ENCODE measurements at places on chromosomes 2 and 18.

GRCh38 chr2:212811036-212811805 is 272.6 kb upstream of the ERBB4 start:
- peak; percentile 55 for DNase-seq

DNA sequence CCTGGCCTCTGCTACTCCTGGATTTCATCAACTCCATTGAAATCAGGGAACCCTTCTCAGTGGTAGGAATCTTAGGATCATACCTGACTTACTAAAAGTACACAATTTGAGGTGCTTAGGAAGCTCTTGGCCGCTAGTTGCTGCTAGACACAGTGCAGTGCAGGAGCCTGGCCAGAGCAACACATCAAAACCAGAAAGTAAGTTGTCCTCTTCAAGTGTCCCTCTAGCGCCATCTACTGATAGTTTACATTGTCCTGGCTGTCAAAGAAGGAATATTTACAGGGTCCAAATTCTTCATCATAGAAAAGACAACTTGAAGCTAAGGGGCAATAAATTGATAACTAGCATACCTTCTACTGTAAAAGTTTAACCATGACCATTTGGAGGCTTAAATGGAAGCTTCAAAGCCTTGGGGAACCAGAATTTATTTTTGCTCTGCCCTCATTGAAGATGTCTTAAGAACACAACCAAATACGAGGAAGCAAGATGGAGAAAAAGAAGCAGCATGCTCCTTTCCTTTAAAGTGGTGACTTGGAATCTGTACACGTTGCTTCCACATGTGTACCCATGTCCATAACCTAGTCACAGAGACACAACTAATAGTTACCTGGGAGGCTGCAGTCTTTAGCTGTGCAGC is 889.1 kb upstream of the GCFC2 start:
- DNase-seq = peak; percentile 87

GRCh38 chr2:37037771-37038170 is 46.4 kb downstream of the HEATR5B start:
- no peak for DNase-seq

DNA sequence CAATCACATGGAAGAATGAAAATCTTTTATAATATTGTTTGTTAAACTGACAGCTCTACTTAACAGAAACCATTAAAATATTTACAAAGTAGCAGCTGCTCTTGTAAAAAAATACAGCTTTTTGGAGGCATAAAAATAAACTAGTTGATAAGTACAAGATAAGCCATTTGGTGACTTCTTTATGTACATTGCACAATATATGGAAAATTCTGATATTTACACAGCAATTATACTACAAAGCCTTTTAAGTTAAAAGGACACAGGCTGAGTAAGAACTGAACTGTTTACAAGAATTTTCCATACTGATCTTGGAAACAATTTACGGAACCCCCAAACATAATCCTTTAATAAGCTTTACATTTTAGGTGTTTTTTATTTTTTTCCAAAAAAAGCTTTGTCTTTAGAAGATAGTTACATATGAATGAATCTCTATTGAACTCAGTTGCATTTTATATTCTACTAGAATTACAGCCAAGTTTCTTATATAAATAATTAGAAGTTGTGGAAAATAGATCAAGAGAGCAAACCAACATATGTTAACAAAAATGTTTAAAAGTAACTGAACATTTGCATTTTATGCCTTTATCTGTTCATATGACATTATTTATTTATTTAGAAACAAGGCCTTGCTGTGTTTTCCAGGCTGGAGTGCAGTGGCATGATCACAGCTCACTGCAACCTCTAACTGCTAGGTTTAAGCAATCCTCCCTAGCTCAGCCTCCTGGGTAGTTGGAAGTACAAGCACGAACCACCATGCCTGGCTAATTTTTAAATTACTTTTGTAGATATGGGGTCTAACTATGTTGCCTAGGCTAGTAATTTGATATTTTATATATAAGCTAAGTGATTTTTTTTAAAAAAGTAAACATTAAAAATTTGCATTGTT is 142.5 kb downstream of the OTX1 start:
- DNase-seq = no peak

- no peak for DNase-seq
Measured at GRCh38 chr2:71389384-71390072, 57.9 kb downstream of the ZNF638 start.

DNA sequence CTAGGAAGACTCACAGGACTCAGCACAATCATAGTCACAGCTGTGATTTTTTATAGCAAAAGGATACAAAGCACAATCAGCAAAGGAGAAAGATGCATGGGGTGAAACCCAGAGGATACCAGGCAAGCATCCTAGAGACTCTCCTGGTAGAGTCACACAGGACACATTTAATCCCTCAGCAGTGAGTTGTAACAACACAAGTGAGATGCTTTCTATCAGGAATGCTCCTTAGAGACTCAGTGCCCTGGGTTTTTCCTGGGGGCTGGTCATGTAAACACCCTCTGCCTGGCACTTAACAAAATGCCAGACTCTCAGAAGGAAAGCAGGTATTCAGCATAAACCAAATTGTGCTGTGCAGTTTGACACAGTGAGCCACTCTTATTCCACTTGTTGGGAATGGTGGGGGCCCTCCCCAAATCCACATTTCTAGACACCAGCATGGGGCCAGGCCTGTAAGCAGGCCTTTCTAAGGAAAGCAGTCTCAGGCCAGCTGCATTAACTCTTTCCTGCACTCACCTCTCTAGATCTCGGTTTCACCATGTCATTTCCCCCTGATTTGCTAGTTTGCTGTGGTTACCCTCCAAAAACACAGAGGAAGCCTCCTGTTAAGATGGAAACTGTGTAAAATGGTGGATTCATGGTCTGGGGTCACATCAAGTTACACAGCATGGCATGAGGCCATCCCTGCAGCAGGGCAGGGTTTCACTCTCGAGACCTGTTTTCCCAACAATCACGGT is 16.9 kb upstream of the RNU4ATAC start:
- no peak for DNase-seq

DNA sequence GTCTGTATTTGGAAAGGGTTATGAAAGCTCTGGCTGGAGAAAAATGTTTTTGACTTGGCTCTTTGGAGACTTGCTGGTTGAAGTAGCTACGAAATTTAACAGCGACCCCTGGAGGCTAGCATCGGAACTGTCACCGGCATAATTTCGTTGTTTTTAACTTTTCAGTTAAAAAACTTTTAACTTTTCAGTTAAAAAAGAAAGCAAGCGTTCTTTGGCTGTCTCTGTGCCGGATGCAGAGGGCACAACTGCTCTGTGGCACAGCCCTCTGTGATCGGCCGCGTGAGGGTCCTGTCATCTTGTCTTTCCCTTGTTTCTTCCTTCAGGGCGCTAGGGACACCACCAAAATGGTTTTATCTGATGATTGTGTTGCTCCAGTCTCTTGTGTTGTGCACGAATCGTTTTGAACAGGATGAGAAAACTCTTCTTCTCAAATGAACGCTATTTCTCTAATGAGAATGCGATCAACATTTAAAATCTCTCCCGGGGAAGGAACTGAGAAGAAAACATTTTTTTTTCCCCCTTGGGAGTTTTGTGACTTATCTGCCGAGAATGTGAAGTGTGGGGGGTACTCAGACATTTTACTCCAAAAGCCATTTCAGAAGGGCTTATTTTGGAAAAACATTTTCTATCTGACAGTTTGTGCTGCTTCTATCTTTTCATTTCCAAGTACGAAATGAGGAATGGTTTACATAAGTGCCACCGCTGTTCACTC is 57.1 kb downstream of the ADCYAP1 start:
- peak; percentile 62 for DNase-seq

GRCh38 chr18:76479351-76480238 is 15.4 kb downstream of the ZNF516 start:
- DNase-seq = no peak

GRCh38 chr18:3552305-3552704 is 102.3 kb downstream of the TGIF1 start:
- no peak for DNase-seq

DNA sequence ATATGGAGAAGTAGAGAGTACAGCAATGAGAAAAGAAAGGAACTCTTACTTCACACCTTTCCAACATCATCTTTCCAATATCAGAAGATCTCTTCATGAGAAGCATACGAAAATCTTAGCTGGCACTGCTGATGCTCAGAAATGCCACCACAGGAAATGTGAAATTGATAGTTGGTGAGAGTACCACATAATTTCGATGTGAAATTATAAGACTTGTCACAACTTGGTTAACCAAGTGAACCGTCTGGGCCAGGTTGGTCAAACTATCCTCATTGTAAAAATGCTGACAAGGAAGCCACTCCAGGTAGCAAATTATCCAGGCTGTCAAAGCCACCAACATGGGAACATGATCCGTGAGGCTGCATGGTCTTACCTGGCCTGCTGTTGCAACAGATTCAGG is 66.5 kb downstream of the EPG5 start:
- DNase-seq = no peak

DNA sequence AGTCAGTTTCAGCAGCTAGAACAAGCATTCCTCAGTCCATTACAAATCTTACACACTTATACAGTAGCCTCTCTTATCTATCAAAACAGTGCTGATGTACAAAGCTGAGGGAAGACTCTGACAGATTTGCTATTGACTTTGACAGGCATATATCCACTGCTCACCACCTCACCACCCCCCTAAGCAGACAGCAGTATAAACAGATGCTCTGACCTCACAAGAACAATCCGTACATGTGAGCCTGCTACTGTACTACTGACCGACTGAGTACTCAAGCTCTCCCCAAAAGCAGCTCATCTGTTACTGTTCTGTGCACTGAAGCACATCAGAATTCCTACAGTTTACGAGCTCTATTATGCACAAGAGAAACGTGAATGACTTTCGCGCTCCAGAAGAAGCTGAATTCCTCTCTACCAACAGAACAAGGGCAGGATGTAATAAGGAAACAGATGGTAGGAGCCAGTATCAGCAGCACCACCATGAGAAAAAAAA is 95.6 kb upstream of the PDE1A start:
- no peak for DNase-seq

- no peak for DNase-seq
Measured at GRCh38 chr2:120424274-120424796, 78.4 kb downstream of the INHBB start.

- no peak for DNase-seq
Measured at GRCh38 chr2:174815526-174815925, 51.3 kb upstream of the CHRNA1 start.

DNA sequence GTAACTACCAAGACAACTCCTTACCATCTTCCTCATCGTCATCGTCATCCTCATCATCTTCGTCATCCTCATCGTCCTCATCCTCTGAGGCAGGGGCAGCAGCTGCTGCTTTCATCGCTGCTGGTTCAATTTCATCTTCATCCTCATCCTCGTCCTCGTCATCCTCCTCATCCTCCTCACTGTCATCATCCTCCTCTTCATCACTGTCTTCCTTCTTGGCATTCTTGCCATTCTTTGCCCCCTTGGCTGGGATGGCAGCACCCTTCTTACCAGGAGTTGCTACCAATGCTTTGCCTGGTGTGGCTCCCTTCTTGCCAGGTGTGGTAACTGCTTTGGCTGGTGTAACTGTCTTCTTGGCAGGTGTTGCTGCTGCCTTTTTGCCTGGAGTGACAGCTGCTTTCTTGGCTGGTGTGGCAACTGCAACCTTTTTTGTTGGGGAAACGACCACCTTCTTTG is 2.7 kb downstream of the NCL start:
- DNase-seq = no peak

- peak; percentile 97 for DNase-seq
Measured at GRCh38 chr2:70161069-70161534, 29.7 kb downstream of the C2orf42 start.

GRCh38 chr2:153235516-153235915 is 243.0 kb downstream of the RPRM start:
- DNase-seq = no peak

- no peak for DNase-seq
Measured at GRCh38 chr2:217206016-217206725, 346.3 kb upstream of the TNP1 start.

DNA sequence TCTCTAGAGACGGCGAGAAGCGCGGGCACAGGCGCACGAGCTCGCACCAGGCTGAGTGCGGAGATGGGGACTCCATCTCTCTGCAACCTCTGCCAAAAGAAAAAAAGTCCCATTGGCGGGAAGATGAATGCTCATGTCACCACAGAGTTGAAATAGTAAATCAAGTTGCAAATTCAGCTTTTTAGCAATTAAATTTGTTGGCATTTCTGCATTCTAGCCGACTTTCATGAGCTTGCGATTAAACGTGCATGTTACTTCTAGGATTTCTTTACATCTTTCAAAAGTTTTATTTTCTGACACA is 588 bp downstream of the CHAC2 start:
- DNase-seq = peak; percentile 72

DNA sequence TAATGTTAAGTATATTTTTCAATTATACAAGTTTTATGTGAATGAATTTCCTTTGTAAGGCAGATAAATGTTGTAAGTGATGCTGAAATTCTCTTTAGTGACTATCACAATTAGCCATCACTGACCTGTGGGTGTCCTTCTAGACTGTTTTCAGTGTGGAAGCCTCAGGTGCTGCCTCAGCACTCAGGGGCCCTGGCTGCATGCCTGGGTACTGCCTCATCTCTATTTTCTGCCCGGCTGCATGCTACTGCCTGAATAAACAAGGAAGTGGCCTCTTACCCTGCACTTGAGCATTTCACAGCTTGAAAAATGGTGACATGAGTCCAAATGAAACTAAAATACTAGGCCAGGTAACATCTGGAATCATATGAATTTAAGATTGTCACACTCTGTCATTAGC is 787.6 kb upstream of the SALL3 start:
- DNase-seq = peak; percentile 96

DNA sequence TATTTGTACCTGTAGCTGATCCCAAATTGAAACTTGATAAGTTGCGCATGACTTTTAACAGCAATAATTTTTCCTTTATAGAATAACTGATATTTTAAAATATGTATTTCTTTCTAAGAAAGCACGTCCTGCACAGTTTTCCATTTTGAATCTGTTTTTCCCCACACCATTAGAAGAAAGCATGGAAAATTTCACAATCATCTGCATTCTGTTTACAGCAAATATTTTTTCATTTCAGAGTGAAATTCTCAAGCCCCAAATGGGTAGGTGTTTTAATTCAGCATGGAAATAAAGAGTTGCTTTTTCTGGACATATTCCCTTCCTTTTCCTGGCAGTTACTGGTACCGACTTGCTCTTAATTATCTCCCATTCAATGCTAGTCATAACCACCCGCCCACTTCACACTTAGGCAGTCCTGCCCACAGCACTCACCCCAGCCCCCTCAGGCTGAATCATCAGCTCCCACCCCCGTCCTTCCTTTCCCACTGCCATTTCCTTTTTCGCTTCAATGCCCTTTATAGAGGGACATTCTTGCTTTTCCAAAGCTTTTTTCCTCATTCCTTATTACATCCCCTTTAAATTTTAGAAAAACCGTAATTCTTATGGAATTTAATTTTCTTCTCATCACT is 89.2 kb upstream of the GLS start:
- no peak for DNase-seq

GRCh38 chr2:19859565-19859964 is 42.2 kb downstream of the TTC32 start:
- no peak for DNase-seq

Measured in RPMI8226 (cell line).